ENCODE measurements at places on chromosomes 5 and 9.

- no peak for DNase-seq
These were observed 977.9 kb upstream of the NUDT12 start for GRCh38 chr5:104540448-104540847.

GRCh38 chr5:68593211-68593671, 377.7 kb downstream of the PIK3R1 start:
- DNase-seq = no peak

- no peak for DNase-seq
These were observed 497.6 kb downstream of the NTRK2 start for GRCh38 chr9:85167146-85167545.

- DNase-seq = no peak
These were observed 136.4 kb downstream of the CACNA1B start for GRCh38 chr9:138013836-138014562.

DNA sequence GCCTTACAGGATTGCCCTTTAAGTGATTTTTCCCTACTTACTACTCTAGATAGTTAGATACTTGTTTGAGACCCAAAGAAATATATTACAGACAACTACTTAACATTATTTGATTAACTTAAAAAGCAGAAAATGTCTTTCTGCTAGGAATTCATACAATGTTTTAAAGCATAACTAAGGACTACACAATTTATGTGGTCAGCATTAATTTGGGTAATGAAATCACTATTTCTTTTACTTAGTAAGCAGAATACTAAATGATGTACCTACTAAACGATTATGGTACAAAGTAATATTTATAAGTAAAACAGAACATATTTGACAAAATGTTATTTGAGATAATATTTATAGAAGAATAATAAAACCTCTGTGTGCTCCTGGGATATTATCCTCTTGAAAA, 371.9 kb upstream of the ARRDC3 start:
- DNase-seq = no peak

DNA sequence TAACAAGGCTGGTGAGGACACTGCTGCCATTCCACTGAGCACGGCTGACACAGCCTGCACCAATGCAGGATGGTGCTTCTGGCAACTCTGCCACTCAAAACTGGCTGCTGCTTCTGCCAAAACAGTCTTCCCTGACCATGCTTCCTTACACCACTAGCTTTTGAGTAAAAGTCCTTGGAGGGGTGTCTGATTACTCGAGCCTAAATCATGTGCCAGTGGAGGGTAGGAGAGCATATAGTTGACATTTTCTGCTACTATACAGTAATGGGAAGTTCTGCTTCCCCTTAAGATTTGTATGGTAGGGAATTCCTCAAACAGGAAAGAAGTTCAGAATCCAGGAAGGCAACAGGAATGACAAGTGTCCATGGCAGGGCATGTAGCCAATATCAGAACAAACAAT, 12.2 kb upstream of the PJA2 start:
- DNase-seq = no peak

GRCh38 chr5:32339878-32340277, 27.1 kb upstream of the MTMR12 start:
- DNase-seq = no peak

GRCh38 chr9:4489562-4489918, 728 bp upstream of the SLC1A1 start:
- no peak for DNase-seq

- no peak for DNase-seq
These were observed 2.3 kb upstream of the CYFIP2 start for GRCh38 chr5:157263496-157264090.

DNA sequence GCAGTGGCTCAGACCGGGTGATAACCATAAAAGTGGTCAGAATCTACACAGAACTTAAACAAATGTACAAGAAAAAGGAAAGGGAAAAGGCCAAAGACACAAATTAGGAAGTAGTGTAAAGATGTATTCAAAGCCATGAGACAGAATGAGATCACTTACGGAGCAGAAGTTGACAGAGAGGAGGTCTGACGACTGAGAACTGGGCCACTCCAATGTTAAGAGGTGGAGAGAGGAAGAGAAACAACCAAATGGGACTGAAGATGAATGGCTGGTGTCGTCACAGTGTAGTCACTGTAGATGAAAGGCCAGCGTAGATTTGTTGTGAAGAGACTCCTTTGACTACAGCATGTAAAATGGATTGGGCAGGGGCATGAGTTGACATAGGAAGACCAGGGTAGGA, 114.4 kb downstream of the DROSHA start:
- DNase-seq = no peak

All from stimulated activated CD4-positive, alpha-beta T cell treated with anti-CD3 and anti-CD28 coated beads, TNF-alpha, amount 100 ng/mL, for 48 hours (primary cell).